Stimulated activated CD4-positive, alpha-beta T cell treated with anti-CD3 and anti-CD28 coated beads, Interleukin-2, amount 100 ng/mL, for 24 hours (primary cell): ENCODE measurements at places on chromosomes 3 and 15.

- DNase-seq = no peak
These were observed 14.8 kb upstream of the SH3BP5 start for GRCh38 chr3:15347063-15347736.

DNA sequence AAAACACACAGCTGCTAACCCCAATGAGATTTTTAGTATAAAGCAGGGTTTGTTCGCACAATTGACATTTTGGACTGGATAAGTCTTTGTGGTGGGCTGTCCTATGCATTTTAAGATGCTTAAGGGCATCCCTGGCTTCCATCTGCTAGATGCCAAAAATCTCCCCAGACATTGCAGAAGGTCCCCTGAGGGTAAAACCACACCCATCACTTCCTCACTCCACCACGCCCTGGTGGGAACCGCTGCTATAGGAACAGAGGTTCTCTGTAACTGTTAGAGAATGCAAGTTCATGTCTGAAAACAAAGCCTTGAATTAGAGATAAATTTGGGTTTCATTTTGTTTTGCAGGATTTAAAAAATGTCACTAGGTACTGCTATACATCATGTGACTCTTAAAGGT lies 67.7 kb downstream of the ARHGEF26 start:
- no peak for DNase-seq

GRCh38 chr3:10377148-10377725 lies 56.3 kb upstream of the SEC13 start:
- no peak for DNase-seq

GRCh38 chr15:82014989-82015388 lies 30.8 kb downstream of the MEX3B start:
- no peak for DNase-seq

- DNase-seq = no peak
These were observed 8.1 kb downstream of the GFM1 start for GRCh38 chr3:158652463-158652862.

DNA sequence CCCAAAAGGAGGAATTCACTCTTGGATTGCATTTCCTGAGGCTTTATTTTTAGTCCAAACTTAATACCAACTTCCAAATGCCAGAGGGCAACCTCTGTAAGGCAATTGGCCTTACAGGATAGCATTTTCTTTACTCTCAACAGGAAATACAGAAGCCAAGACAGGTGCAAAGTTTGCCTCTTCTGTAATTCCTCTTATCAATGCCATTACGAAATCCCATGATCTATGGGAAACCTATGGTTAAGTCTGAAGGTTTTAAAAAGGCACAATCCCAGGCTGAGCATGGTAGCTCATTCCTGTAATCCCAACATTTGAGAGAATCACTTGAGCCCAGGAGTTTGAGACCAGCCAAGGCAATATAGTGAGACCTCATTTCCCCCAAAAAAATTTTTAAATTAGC lies 14.9 kb downstream of the PKM start:
- no peak for DNase-seq

DNA sequence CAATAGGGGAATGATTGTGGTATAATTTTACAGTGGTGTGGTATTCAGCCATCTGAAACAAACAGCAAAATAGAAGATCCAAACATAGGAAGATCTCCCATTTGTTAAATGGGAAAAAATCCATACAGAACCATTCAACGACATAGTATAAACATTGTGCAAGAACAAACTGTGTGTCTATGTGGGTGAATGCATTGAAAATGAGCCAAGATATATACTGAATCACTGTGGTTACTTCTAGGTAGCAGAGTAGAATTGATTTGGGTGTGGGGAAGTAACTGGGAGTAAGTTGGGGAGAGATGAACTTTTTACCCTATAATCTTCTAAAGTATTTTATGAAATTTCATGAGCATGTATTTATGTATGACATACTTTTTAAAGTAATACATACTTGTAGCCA lies 123.1 kb upstream of the UMPS start:
- DNase-seq = no peak

DNA sequence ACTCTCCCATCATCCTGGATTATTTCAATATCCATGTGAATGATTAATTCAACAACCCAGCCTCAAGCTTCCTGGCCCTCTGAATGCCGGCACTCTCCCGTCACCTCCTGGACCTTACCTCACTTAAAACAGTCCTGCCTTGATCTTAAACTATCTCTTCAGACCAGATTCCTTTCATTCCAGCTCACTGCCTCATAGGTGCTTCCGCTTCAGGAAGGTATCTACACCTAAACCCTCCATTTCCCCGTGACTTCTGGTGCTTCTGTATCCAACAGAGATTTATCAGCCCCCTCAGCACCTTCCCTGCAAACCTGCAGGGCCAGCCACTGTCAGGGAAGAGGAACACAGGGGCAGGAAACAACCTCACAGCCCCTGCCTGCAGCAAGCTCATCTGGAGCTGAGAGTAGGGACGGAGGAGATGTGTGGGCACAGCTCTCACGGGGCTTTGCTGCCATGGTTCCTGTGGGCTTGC lies 98.9 kb upstream of the TJP1 start:
- DNase-seq = no peak

DNA sequence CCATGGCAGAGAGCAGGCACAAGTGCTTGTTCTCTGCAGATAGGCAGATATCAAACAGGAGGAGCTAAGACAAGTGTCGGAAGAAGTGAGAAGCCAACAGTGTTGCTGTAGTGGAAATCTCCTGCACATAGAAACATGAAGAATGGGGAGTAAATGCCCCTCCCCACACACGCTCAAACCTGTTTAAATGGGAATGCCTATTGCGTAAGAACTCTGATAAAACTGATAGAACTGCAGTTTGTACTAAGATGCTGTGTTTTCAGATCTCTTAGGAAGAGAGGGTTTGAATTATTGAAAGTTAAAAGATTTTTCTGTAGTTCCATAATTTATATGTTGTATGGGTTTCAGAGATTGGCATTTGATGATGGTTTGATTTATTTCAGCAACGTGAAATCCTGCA lies 19.6 kb downstream of the EIF2AK4 start:
- DNase-seq = no peak

DNA sequence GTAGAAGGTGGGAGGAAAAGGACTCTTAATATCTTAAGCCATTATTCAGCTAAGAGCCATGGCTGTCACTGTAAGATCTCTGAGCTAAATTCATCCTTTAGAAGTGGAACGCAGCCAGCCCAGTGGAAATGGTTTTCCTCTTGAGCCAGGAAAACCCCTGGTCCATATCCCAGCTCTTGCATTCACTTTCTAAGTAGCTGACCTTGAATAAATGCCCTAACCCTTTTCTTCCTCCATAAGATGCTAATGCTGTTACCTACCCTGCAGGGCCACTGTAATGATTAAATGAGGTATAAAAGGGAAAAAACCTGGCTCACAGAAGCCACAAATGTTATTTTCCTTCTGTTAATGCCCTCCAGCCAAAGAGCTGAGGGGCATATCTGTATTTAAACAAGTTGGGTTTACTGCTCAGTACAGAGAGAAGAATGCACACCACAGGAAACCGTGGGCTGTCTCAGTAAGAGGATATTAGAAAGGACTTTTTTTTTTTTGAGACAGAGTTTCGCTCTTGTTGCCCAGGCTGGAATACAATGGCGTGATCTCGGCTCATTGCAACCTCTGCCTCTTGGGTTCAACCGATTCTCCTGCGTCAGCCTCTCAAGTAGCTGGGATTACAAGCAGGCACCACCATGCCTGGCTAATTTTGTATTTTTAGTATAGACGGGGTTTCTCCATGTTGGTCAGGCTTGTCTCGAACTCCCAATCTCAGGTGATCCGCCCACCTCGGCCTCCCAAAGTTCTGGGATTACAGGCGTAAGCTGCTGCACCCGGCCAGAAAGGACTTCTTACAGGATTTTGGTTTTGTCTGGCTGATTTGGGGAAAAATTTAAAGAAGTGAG lies 6.8 kb downstream of the UBL7 start:
- no peak for DNase-seq

DNA sequence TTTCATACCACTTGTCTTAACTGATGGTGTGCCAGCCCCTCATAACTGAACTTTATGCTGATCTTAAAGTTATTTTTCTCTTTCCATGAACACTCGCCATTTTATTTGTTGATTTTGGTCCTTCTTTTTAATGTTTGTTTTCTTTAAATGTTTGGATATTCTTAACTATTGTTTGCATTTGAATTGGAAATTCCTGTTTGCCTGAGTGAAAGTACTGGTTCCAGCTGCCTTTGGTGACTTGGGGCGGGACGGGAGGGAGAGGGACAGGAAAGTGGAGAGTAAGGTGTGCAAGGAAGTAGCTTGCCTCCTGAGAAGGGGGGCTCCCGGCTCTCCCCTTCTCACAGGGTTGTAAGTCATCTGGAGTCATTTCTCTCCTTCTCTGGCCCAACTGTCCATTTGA lies 287.1 kb upstream of the PPP2R3A start:
- no peak for DNase-seq

- no peak for DNase-seq
These were observed 77.7 kb downstream of the OCA2 start for GRCh38 chr15:28021281-28022039.

DNA sequence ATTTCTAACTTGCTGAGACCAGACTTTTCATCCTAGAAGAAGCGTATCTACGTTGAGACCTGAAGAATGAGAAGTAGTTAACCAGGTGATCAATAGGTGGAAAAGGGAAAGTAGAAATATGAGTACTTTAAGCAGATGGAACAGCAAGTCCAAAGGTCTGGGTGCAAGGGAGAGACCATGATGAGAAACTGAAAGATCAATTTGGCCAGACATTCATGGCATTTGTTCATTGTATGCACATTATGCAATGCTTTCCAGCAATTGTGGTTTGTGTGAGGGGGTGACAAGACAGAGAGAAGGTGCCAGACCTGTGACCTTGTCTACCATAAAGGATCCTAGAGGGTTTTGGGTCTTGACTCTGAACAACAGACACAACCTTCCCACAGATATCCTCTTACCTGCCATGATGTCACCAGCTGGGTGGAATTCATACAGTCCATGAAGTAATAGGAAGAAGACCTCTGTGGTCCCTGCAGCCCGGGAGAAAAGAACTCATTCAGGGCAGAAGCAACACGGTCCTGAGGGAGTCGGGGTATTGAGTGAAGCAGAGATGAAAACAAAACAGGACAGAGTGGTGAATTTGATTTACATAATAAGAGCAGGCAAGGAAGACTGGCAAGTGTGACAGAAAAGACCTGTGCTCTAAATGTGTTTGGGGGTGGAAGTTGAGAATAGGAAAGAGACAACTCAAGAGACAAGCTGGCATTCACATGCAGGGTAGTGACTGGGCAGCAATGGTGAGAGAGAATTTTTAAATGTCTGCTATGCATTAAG lies 63.4 kb upstream of the PSMD6 start:
- no peak for DNase-seq

DNA sequence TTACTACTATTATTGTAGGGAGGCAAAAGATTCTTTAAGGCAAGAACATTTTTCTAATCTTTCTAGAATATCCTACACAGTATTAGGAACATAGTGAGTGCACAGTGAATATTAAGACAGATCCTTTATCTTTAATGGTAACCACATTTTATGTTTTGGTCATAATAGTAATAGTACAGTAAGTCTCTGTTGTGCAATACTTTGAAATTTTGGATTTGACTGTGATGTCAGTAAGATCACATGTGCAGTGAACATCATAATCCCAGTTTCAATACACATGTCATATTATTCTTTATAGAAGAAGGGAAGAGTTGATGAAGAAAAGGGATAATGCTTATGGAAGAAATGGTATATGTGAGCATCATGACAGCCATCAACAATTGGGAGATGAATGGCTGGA lies 10.7 kb downstream of the STT3B start:
- DNase-seq = no peak

- DNase-seq = no peak
These were observed 49.8 kb downstream of the BDH1 start for GRCh38 chr3:197505796-197506548.

GRCh38 chr15:77616072-77616471 lies 16.6 kb downstream of the LINGO1 start:
- no peak for DNase-seq

DNA sequence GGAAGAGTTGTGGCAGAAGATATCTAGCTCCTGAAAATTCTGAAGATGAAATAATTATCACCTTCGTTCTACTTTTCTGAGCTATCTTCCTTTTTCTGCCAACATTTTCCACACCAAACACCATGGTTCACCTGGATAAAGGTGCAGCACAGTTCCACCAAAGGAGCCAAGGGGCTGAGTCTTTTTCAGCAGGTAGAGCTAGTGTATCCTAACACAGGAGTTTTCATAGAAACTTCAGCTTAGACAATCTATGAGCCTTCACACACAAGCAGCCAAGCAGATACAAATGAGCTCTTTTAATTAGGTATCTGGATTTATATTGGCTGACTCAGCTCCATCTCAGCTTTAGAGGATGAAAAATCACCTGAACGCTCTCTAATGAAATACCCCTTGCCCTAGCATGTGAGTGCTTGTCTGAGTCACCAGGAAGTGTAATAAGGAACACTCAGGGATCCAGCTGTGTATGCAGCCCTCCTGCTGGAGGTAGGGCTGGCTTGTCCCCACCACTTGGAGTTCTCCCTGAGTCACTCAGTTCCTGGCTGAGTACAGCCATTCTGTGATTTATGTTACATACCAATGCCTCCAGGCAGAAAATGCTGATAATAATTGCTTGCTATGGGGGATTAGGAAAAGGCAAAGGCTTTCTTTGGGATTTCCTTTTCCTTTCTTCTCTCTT lies 385.7 kb downstream of the LSAMP start:
- no peak for DNase-seq

DNA sequence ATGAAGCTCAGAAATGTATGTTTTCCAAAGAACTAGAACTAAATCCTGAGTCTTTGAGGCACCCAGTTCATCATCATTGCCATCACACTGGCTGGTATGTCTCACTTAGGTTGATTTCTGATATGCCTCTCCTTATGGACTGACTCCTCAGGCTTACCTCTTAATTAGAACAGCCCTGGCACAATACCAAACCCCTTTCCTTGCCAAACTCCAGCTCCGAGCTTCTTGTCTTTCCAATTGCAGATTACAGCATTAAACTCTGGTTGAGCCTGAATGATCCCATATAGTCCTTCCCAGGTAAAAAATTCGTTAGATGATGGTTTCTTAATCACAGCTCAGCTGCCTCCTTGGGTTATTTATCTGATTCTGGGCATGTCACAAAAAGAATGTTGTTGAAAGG lies 66.3 kb downstream of the RTP4 start:
- no peak for DNase-seq

DNA sequence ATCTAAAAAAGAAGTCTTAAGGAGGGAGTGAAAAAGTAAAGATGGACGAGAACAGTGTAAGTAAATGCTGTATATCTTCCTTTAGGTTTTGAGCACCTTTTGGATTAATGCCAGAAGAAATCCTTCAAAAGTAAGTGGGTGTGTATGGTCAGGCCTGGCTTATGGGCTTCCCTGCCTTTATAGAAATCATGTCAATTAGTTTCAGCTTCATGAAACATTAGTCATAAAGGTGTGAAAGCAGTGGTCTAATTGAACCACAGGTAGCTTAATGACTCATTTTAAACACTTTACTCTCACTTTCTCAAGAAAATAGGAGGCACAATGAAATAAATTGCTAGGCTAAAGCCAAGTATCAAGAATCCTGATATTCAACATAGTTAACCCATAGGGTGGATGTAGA lies 467.4 kb upstream of the DPPA4 start:
- no peak for DNase-seq

- no peak for DNase-seq
These were observed 465.9 kb upstream of the TGFBR2 start for GRCh38 chr3:30140356-30141075.

GRCh38 chr15:79341396-79341795 lies 30.5 kb downstream of the TMED3 start:
- DNase-seq = no peak

GRCh38 chr3:128320551-128321340 lies 145.9 kb downstream of the DNAJB8 start:
- DNase-seq = no peak
